ENCODE measurements at places on chromosomes 4 and X. TPM values are rescaled to one million over a fixed set of nuclear protein-coding genes. Genes with fewer than 3 reads are reported as not detected.
A peak's percentile ranks its signal among the peaks of the same experiment; 100 is the strongest.

The NUP62CL gene
- 3.5 TPM for total RNA-seq

The CENPVL2 gene
- not detected for total RNA-seq

The FAM9C gene
- not detected for total RNA-seq

The RAB33A gene
- not detected for total RNA-seq

The SSX1 gene
- not detected for total RNA-seq

GRCh38 chr4:107197121-107197520, 161.0 kb upstream of the DKK2 start:
- no peak for DNase-seq

GRCh38 chrX:97524340-97524739, 640.6 kb downstream of the RPA4 start:
- DNase-seq = no peak

DNA sequence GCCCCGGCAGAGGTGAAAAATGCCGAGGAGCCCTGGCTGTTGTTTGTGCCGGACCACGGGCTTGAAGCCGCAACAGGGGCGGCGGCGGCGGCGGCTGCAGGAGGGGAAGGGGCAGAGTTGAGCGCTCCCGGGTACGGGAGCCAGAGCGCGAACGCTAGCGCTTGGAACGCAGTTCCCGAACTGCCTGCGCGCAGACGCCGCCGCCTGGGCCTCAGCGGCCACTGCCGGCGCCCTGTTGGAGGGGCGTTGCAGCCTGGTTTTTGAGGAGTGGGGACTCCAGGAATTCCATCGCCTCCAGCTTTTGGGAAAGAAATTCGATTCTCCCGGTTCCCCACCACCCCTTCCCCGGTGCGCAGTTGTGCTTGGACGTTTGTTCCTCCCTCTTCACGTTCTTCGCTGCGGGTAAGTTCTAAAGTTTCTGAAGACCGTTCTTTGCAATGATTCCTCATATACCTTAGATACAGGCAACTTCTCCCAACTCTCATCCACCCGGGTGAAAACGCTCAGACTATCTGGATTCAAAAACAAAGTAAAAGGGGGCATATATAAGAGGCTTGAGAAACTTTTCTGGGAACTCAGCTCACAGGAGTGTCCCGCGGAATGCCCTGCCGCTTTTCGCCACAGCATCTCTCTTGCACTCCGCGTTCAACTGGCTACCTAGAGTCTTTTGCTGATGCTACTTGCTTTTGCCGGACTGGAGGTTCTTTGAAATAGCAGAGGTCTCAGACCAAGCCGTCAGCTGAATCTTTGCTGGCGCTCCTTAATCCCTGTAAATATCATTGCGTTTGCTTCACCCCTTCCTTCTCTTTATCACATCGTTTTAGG, 1.0 kb downstream of the FAT4 start:
- DNase-seq = peak; percentile 87

DNA sequence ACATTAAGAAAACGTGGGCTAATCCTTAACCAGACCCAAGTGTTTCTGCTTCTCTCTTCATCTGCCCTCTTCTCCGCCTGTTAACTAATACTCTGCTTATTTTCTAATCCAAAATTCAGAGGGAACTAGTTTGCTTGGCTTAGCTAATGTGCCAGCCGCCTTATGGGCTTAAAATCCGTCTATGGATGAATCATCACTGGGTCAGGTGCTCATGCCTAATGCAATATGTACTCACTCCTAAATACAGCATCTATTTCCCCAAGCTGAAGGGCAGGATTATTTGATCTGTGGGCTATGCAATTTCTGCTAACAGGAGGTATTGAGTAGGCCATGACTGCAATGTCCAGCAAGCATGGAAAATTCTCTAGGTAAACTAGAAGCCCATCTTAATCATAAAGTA, 12.4 kb downstream of the DYNLT3 start:
- no peak for DNase-seq

GRCh38 chr4:143335979-143336780, 496 bp upstream of the GAB1 start:
- peak; percentile 97 for DNase-seq

DNA sequence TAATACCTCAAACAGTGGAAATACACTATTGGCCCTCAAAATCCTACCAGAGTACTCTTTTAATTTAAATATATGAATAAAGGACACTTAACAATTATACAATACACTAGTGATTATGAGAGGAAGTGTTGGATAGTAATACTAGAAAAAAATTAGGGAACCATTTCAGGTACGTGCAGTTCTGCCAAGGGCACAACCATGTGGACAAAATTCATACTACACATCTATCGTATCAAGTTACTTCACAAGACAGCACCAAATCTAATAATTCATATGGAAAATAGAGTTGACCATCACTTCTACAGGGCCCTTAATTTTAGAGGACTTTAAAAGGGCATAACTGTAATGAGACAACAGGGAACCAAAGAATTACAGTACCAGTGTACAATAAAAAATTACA, 69.2 kb upstream of the ZCCHC13 start:
- no peak for DNase-seq

GRCh38 chr4:158995965-158996364, 106.9 kb upstream of the RAPGEF2 start:
- DNase-seq = no peak

DNA sequence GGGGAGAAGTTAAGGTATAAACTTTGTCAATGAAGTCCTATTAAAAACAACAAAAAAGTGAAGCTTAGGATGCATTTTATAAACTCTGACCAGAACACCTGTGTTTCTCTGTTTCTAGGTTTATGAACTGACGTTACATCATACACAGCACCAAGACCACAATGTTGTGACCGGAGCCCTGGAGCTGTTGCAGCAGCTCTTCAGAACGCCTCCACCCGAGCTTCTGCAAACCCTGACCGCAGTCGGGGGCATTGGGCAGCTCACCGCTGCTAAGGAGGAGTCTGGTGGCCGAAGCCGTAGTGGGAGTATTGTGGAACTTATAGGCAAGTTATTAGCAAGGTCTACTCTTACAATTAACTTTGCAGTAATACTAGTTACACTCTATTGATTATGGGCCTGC, 46.6 kb downstream of the HTT start:
- no peak for DNase-seq

- peak; percentile 58 for DNase-seq
These were observed 52.4 kb downstream of the ENPP6 start for GRCh38 chr4:184165291-184165690.

GRCh38 chrX:34880656-34881055, 61.9 kb upstream of the FAM47B start:
- DNase-seq = no peak

DNA sequence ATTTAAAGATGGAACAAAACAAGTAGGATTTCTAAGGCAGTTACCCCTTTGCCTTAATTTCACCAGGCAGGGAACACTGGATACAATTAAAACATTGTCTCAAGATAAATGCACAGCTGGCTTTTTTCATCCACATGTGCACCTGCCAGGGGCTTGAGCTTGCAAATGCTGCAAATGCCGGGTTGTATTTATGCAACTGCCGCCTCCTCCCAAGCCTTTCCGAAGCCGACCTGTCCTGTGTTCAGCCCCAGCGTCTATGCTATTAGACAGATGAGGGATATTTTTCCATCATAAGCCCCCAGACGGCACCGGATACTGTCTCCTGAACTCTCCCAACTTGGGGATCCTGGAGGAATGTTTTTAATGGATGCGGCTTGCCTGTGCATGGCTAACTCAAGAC, 251.6 kb downstream of the CRLF2 start:
- DNase-seq = no peak

DNA sequence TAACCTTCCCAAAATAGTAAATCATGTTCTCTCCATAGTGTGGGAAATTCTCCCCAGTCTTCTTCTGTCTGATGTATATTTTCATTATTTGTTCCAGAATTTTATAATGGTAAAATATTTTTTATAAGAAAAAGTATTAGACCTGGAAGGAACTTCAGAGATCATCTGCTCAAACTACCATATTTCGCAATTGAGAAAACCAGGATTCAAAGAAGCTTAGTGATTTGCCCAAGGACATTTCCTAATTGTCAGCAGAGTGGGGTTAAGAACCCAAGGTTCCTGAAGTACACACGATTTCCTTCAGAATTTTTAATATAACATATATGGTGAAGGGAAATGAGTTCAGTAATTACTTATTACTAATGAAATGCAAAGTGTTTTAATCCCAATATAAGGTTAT, 24.1 kb downstream of the OCIAD1 start:
- no peak for DNase-seq
